ENCODE measurements at places on chromosomes 11 and 22. TPM values are rescaled to one million over a fixed set of nuclear protein-coding genes. Genes with fewer than 3 reads are reported as not detected.

DNA sequence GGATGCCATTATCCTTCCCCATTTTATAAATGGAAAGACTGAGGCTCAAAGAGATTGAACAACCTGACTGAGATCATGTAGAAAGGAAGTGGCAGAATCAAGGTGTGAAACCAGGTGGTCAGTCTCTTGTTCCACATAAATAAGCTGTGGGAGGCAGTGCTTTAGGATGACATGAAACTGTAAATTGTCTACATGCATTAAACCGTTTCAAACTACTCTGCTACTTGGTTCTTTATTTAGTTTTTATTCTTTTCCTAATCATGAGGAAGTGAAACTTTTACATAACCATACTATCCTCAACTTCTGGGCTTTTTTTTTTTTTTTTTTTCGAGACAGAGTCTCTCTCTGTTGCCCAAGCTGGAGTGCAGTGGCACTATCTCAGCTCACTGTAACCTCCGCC is 34.9 kb downstream of the CADM1 start:
- DNase-seq: no peak

DNA sequence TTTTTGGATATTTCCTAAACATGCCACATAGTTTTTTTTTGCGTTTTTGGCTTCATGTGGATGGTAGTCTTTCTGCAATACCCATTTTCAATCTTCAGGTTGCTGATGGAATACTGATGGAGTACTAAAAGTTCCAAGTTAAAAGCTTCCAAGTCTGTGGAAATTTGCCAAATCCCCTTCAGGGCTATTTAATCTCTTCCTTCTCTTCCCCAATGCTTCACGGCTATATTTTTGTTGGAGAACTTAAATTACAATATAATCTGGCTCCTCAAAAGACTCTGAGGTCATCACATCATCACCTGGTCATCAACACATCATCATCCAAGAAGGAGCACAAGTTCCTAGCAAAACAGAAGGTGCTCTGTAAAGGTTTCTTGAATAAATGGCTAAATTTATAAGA is 881.0 kb upstream of the TENM4 start:
- no peak for DNase-seq

DNA sequence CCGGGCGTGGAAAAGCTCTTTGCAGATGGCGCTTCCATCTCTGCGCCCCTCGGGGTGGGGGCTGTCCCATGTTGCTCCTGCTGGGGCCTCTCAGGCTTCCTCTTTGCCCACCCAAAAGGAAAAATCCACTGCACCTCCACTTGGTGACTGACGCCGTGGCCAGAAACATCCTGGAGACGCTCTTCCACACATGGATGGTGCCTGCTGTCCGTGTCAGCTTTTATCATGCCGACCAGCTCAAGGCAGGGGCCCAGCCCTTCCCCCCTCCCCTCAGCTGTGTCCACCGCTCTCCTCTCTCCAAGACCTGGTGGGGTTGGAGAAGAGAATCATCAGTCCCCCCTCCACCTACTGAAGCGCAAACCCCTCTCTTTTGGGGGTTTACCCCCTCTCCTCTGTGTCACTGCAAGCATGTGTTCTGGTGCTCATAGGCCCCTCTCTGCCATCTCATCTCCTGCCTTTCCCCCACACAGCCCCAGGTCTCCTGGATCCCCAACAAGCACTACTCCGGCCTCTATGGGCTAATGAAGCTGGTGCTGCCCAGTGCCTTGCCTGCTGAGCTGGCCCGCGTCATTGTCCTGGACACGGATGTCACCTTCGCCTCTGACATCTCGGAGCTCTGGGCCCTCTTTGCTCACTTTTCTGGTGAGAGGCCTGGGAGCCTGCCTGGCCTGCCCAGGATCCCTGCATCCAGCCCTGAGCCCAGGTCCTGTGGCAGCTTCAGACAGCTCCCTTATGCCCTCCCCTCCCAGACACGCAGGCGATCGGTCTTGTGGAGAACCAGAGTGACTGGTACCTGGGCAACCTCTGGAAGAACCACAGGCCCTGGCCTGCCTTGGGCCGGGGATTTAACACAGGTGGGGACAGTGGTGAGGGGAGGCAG is 1.8 kb downstream of the LARGE2 start:
- DNase-seq: no peak

The CYP2D6 gene
- total RNA-seq: 3.1 TPM

The PAK1 gene
- total RNA-seq: 18.7 TPM
